Activated CD4-positive, alpha-beta T cell treated with anti-CD3 and anti-CD28 coated beads, Interleukin-2, amount 50 U/mL, for 48 hours (primary cell): ENCODE measurements at places on chromosomes 7 and 10.

DNA sequence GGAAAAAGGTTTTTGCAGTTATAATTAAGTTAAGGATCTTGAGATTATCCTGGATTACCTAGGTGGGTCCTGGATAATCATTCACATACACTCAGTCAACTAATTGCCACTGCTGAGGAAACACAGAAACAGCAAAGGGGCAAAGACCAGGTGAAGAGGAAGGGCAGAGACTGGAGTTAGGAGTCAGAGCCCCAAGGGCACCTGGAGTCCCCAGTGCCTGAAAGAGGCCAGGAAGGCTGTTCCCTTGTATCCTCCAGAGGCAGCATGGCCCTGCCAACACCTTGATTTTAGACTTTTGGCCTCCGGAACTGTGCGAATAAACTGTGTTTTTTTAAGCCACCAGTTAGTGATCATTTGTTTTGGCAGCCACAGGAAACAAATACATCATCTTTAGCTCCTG, 24.6 kb downstream of the PRR15 start:
- no peak for DNase-seq

DNA sequence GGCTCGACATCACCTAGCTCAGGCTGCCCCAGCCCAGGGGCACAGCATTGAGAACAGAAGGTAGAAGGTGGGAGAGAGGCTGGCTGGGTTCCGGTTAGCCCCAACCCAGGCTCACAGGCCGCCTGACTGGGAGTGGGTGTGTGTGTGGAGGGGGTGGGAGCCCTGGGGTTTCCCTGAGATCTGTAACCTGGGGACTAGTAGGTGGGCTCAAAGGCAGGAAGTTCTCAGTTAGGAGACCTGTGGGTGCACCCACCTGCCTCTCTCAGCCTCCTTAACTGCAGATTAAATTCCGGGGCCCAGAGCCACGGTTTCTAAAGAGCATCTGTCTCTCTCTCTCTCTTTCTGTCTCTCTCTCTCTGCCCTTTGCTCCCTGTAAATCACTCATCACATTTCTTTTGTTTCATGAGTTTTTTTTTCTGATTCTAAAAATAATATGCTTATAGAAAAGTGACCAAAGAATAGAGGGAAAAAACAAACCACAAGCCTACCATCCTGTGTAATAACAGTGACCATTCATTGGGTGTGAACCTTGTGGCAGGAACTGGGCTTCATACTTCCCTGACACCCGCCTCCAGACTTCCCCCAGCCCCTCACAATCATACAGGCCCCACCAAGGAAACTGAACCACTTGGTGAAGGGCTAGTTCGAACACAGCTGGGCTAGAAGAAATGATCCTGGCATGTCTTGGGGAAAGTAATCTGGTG, 83.4 kb upstream of the SMNDC1 start:
- DNase-seq, result peak; percentile 51

DNA sequence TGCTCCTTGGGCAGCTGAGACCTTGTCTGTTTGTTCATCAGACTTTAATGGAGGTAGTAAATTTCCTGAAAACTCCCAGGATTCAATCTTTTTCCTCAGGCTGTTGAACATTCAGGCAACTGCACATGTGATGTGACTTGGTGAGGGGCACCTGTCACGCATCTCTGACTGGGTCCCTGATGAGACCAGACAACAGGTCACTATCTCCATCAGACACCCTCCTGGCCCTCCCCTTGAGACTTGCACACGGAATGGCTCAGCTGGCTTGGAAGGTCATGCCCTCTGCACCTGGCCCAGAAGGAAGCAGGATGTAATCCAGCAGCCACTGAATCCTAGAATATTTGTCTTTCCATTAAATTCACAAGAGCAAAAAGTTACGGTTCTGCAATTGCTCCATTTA, 15.9 kb downstream of the AQP1 start:
- DNase-seq, result no peak

GRCh38 chr7:148473703-148474480, 116.7 kb upstream of the C7orf33 start:
- no peak for DNase-seq

- no peak for DNase-seq
Measured at GRCh38 chr7:108360058-108360800, 96.0 kb downstream of the NRCAM start.

- peak; percentile 32 for DNase-seq
Measured at GRCh38 chr10:49539320-49539885, 482 bp upstream of the ERCC6 start.

DNA sequence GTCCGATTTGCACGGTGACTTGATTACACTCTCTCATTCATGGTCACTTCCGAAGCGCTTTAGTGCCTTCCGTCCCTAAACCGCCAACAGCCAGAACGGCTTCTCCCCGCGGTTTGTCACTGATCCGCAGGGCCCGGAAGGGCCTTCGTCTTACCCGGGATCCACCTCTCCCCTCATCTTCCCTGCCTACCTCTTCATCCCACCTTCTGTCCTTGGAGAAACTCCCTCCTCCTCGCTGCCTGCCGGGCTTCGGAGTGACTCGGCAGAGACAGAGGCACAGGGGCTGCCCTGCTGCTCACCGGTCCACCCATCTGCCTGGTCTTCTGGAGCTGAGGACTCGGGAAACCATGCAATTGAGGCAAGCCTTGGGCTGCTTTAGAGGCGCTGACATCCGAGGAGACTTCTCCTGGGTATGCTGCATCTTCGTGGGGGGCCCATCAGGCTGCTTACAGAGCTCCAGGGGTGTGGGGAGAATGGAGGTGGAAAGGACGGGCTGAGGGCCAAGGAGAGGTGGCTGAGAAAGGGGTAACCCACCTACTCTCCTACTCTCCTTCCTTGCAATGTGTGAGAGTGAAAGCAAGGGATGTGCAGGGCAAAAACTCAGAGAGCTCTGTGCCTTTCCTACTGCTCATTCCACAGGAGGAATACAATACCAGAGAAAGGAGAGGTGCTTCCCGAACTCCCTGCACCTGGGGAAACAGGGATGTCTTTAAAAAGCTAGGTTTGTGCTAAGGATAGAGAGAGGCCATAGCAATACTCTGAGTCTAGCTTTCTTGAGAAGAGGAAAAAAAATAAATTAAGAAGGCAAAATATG, 1.0 kb upstream of the HOXA11 start:
- no peak for DNase-seq

DNA sequence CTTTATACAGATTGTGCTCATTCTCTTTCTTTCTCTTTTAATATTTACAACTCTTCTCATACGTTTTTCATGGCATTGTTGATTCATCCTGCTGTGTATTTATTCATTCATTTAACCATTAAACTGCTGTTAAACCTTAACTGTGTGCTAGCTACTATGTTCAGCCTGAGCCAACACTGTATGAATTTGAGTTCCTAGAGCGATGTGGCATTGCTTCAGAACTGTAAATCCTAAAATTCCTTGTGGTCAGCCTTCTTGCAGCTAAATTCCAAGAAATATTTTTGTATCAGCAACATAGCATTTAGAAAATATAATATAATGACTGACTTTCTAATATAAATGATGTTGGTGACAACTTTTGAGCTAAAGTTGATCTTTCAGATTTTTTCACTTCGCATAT, 184.7 kb upstream of the FZD1 start:
- no peak for DNase-seq

GRCh38 chr7:140165422-140165821, 11.4 kb downstream of the KDM7A start:
- DNase-seq, result no peak

GRCh38 chr10:78890506-78890905, 178.3 kb upstream of the ZMIZ1 start:
- no peak for DNase-seq

DNA sequence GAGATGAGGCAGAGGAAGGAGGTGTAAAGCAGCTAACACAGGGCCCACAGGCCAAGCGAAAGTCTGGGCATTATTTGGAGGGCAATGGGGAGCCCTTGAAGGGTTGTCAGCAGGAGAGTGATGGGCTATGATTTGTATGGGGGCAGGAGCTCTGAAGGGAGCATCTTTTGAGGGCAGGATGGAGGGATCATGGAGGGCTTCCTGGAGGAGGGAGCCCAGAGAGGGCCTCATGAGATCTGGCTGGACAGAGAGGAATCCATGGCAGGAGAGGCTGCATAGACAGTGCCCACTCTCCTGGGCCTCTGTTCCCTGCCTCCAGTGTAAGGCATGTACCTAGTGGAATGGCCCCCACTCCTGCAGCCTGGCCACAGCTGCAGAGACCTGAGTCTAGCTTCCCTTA, 136.6 kb upstream of the PPIF start:
- DNase-seq, result no peak

DNA sequence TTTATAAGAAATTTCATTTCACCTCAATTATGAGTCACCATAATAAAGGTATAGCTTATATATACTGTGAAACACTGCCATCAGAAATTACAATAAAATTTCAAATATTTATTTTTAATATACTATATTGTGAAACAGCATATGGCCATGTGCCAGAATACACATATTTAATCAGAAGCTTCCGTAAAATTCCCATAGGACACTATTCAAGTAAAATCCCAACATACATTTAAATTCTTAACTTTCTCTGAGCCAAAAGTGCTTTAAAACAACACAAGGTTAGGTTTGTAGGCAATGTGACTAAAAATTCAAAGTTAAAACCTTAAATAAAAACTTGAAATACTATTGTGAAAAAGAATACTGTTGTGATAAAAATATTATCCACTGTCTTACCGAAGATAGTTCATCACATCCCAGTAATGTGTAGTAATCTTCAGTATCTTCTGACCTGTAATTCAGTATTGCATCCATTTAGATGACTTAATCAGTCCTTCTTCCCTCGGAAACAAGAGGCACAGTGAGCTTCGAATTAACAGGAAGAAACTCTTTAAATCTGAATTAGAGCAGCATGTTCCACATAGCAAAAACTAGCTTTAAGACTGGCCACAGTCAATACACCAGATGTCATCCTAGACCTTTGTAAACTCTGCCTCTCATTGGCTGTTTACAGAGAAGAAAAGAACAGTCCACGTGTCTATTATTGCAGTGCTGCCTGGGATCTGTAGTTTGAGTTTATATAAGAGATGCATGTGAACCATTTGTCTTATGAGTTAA, at the start of gene DNAJC12:
TSS of gene DNAJC12 (minus strand) at position 648 of the 774 bp plus-strand sequence. CDS start at position 471, 177 bp downstream.
- DNase-seq, result no peak
